ENCODE measurements at places on chromosomes 4 and X.
A peak's percentile ranks its signal among the peaks of the same experiment; 100 is the strongest.

GRCh38 chrX:127259742-127260141, 440.2 kb downstream of the PRR32 start:
- DNase-seq, result no peak

DNA sequence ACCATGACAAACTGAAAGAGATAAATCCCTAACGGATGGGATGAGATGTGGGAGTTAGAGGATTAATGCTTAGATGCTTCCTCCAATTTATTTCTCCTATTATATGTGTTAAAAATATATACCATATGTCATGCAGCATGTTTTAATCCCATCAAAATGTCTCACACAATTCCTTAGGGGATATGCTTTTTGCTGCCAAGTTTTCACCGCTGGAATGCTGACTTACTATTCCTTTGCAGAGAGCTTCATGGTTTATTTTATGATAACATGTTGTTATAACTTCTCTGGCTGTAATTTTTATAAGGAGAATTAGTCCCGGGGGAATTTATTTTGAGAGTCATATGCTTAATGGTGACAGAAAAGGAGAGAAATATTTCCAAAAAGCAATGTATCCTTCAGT, 670.3 kb downstream of the IL1RAPL1 start:
- DNase-seq, result no peak

DNA sequence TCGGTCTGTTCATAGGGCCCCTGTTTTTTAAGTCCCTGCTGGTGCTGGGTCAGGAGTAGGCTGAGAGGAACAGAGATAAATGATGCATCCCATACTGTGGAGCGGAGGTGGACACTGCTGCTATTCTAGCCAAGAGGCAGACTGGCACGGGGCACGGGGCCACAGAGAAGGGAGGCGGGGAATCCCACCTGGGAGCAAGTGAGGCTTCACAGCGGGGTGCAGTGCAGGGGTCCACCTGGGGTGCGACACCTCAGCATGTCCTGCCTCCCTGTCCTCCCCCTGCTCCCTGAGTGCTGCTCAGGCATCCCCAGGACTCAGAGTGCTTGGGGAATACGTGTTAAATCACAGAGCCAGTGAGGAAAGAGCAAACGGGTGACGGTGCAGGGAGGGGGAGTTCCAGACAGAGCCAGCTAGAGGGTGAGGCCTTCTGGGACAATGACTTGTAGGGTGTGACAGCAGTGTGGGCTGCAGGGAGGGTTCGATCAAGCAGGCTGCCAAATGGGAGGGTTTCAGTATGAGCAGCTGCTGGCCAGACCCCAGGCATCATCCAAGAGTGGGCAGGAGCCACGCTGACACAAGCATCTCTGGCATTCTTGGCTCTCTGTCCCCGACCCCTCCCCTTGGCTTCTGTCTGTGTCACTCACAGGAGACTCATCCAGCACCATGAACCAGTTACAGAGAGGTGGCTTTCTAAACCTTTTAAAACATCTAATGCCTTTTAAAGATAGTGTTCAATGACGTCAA, 13.7 kb upstream of the HTRA3 start:
- no peak for DNase-seq

DNA sequence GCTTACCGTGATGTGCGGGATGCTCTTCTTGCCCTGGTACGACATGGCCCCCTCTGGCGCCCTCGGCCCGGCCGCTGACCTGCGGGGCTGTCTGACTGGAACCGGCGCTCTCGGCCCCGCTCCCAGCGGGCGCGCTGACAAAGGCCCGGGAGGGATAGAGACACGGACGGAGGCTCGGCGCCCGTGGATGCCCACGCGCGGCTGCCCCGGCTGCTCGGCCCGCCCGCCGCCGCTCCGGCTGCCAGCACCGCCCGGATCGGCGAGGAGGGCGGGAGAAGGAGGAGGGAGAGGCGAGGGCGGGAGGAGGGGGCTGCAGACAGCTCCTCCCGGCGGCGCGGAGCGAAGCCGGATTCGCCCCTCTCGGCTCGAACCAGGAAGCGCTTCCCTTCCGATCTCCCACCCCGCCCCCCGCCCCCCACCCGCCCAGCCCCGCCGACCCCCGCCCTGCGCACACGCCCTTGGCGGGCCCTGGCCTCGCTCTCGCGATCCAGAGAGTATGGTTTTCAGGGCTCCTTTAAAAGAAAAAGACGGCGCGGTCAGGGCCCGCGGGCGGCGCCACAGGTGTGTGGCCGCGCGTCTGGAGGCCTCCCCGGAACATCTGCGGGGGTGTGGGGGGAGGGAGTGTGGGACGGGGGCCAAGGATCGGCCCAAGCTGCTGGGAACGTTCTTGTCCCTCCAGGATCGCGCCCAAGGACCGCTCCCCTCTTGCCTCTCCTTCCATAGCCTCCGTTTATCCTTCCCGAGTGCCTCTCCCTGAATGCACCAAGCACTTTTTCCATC, 4.5 kb downstream of the CRMP1 start:
- no peak for DNase-seq

GRCh38 chr4:26375551-26375950, 54.7 kb downstream of the RBPJ start:
- no peak for DNase-seq

DNA sequence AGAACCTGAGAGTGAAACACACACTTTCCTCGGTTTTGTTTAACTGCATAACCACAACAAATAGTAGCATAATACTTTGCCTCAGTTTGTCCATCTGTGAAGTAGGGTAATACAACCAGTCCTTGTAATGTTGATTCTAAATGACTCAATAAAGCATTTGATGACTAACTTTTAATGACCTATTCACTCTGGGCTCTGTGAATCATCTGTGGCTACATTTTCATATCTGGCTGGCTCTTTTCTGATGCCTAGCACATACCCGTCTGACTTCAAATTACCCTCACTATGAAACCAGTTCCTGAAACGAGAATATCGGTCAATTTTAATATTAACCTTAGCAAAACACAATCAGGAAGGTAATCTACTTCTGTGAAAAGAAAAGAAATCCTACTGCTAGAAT, 151.0 kb downstream of the SH2D1A start:
- no peak for DNase-seq

DNA sequence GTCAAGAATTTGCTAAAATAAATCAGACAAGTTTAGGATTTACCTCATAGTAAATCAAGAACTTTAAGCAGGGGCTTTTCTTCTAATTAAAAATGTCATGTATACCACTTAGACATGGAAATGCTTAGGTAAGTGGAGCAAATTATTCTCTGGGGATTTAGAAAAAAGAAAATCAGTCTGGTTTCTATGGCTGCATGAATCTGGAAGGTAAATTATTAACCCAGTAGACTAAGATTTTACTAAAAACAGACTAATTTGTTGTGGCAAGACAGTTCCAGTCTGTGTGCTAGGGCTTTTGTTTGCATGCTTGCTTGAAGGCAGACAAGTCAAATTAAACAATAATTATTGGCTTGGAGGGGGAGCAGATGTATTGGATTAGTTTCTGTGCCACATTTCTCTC, 140.6 kb downstream of the TBL1X start:
- no peak for DNase-seq

GRCh38 chr4:87799301-87800113, at the start of gene IBSP:
TSS of gene IBSP (plus strand) at chr4:87799554. CDS start at chr4:87802362, 2,808 bp downstream.
- no peak for DNase-seq

DNA sequence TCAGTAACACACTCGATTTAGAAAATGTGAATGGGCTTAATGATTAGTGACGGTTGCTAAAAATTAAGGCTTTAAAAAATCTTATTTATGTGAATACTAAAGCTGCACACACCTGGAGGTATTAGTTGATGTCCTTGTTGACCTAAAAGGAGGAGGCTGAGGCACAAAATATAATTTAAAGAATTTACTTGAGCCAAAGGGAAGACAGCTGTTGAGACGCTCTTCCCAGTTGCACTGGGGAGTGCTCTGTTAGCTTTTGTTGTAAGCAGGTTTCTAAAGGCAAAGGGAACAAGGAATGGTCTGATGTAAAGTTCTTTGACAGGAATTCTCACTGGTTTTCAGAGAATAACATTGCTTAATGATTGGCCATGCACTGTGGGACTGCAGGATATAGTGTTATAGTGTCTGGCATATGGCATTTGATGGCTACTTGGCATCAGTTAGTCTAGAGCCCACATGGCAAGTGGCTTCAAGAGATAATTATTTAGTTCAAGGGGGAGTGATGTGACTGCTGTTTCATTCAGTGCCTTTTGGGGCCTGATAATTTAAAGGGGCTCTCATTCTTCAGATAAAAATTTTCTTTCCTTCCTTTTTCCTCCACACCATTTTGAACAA, 30.8 kb upstream of the PGM2 start:
- DNase-seq, result no peak

DNA sequence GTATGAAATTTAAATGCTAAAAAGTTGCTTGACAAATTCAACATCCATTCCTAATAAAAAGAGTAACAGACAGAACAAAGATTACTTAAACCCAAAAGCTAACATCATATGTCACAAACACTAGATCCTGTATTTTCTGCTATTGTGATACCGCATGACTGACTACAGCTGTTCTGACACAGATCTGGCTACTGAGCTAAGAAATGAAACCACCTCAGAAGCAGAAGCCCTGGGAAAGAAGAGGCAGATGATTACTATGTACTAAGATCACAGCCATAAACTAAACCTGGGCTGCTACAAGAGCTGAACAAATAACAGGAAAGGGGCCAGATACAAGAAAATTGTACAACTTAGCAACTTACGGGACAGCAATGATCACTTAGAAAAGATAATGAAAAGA, 9.4 kb downstream of the LETM1 start:
- DNase-seq, result no peak

- DNase-seq, result no peak
Observed at GRCh38 chr4:6217716-6218381, 17.5 kb upstream of the JAKMIP1 start.

- no peak for DNase-seq
Observed at GRCh38 chr4:163157157-163157556, 9.5 kb downstream of the NAF1 start.

DNA sequence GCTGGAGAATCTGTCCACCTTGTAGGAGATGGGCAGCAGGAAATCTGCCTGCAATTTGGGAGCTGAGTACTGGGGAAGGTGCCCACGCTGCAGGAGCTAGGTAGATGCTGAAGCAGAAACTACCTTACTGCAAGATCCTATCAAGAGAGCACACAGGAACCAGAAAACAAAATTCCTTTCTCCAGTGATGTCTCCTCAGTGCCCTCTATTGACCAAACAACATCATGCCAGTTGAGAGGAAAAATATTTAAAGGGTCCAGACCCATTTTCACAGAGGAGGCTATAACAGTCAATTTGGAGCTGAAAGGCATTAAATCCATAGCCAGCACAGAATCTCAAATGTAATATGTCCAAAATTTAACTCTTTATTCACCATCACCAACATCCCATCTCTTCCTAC, 406.8 kb downstream of the SLITRK2 start:
- no peak for DNase-seq

DNA sequence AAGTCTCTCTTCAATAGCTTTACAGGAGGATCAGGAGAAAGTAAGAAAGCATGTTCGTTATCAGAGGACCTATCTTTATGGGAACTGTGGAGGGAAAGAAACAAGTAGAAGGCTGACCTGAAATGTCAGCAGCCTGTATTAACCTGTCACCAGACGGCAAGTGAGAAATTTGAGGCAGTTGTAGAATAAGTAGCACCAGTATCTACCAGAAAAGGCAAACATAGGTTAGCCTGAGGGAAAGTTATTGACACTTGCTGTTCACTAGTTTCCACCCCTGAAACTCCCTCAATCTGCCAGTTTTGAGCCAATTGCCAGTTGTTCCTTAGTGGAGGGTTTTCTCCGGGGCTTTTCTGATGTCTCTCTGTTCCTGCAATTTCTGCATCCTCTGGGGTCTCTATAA, 36.4 kb downstream of the ZNF81 start:
- no peak for DNase-seq

- DNase-seq, result peak; percentile 5
Observed at GRCh38 chr4:111854494-111855087, 290.7 kb upstream of the FAM241A start.

DNA sequence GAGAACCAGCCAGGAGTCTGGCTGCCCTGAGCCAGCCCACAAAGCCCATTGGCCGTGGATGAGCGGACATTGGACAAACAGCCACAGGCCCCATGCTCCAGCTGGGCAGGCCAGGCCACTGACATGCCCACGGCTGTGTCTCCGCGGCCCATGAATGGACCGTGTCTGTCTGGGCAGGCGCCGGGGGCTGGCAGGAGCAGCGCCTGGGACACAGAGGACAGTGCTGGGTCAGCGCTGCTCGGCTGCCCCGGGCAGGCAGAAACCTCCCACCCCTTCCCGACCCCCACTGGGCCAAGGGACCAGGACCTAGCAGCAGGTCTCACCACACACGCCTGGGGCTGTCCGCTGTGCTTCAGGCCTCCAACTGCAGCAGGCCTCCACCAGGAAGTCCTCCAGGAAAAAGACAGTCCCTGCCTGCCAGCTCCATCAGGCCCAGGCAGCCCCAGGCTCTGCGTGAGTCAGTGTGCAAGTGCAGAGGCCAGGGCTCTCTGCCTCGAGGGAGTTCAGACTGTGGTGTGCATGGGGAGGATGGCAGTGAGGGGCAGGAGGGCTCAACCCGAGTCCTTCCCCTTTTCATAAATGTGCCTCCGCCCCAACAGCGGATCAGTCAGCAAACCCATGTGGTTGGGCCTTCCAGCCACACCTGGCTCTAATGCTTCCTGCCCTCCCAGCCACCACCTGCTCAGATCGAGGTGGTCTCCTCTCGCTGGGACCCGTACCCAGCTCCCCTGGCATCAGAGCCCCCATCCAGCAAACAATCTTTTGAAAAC, 17.2 kb upstream of the FGFR3 start:
- DNase-seq, result peak; percentile 39

DNA sequence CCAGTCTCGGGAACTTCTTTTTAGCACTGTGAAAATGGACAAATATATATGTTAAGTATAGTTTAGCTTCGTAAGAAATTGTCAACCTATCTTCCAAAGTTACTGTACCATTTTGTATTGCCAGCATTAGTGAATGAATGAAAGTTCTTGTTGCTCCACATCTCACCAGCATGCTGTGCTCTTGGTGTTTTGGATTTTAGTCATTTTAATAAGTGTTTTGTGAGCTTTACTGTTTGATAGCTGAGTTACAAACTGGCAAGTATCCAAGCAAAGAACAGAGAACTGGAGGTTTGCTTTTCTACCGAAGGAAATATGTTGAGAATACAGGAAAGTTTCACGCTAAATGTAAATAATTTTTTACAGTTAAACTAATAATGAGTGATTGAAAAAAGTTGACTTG, 33.0 kb downstream of the SNCA start:
- no peak for DNase-seq

DNA sequence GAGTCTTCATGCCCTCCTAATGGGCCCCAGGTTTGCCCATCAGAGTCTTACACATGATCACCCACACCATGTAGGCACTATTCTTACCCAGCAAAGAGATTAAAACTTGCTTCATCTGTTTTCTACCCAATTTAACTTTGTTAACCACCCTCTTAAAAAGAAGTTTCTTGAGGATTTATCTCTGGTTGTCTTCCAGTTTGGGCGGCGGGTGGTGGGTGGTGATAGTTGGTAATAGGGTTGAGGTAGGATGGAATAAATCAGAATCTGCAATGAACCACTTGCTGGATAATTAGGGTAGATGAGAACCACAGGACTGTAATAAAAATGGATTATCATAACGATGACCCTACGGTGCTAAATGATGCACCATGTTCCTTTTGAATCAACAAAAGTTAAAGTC, 30.9 kb downstream of the GALNT7 start:
- no peak for DNase-seq

Measured in B cell (primary cell).